ENCODE measurements at places on chromosomes 5 and 9.

- DNase-seq = peak; percentile 17
Observed at GRCh38 chr9:38200431-38200830, 131.4 kb upstream of the SHB start.

DNA sequence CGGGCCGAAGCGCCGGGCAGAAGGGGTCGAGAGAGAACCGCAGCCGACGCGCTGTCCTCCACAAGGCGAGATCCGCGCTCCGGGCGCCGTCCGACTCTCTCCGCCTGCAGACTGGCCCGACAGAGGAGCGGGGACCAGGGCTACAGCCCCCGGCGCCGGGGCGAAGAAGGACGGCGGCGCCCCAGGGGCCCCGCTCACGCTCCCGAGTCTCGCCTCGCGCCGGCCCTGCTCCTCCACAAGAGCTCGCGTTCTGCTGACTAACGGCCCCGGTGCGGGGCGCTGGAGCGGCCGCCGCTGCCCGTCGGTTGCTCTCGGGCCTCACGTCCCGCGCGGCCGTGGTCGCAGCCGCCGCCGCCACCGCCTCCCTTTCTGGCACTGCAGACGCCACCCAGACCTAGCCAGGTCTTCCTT lies 338 bp downstream of the ABHD17B start:
- peak; percentile 43 for DNase-seq

DNA sequence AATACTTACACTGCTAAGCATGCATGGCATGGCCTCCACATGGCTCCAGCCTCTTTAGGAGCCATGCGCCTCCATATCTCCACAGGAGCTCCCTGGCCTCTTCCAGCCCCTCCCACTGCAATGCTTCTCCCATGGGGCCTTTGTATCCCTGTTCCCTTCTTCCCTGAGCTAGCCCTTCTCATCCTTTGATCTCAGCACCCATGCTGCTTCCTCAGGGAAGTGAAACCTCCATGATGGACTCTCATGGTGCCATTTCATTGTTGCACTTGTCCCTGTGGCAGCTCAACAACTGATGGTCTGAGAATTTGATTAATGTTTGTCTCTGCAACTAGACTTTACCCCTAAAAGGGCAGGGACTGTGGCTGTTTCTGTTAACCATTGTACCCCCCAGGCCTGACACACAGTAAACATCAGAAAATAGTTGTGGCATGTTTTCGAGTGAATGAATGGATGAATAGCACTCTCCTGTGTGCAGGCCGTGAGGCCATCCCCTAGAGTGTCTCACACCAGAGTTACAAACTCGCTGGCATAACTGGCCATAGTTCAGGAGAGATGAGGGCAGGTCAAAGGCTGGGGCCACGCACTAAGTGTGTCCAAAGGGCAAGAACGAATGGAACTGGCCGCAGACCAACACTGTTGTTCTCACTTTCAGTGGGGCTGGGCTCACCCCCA lies 6.6 kb downstream of the IDNK start:
- DNase-seq = no peak

DNA sequence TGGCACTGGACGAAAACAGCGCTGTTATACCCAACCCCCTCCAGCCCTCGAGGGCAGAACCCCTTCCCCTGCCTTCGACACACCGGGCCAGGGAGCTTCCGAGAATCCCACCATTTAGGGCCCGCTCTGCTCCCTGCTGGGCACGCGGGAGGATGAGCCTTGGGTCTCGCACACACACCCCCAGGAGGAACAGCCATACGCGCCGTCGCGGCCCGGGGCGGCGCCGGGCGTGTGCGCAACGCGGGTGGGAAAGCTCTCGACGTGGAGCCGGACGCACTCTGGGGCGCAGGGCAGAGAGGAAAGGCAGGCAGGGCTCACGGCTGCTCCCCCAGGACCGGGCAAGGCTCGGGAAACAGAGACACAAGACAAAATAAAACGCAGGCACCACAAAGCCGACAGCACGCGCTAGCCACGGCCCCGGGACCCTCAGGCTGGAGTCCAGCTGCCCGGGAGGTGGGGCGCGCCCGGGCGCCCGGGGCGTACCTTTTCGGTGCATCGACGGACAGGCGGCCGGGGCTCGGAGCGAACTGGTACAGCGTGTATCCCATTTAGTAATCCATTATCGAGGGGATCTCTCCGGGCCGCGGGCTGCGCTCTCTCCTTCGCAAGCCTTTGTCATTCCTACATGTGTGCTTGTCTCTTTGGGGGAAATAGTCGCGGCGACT lies 789 bp downstream of the SEMA6A start:
- DNase-seq = no peak

- DNase-seq = no peak
Observed at GRCh38 chr9:124239249-124240073, 18.3 kb upstream of the NEK6 start.
